ENCODE measurements at places on chromosomes 2 and 18. TPM values are rescaled to one million over a fixed set of nuclear protein-coding genes. Genes with fewer than 3 reads are reported as not detected.

Gene ZSWIM2
- total RNA-seq, result not detected

Gene LCT
- not detected for total RNA-seq

Gene VIT
- total RNA-seq, result not detected

Gene TEKT4
- total RNA-seq, result not detected

Gene SERPINB10
- not detected for total RNA-seq

Gene NT5C1B
- not detected for total RNA-seq

Gene IMPA2
- total RNA-seq, result 16.3 TPM

Gene ZBTB7C
- total RNA-seq, result 6.2 TPM

DNA sequence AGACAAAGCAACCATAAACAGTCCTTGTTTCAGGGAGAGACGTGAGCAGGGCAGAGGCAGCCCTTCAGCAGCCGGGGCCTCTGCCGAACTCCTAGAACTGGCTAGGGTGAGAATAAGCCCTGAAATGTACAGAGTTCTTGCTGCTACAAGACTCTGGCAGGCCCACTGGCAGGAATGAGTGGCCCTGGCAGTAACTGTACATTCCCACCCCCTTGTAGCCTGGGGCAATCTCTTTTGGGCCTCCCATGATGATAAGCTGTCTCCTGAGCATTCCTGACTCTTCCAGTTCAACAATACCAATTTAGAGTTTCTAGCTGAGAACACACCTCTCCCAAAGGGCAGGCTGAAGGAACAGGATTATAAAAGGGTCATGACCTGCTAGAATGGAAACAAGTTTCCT is 54.3 kb downstream of the HAUS1 start:
- peak; percentile 30 for DNase-seq
- H3K4me3 ChIP-seq, result no peak overlapping the region
- no peaks in the 10 kb centered on the region for H3K36me3 ChIP-seq
- H3K27me3 ChIP-seq, result no peaks in the 10 kb centered on the region

DNA sequence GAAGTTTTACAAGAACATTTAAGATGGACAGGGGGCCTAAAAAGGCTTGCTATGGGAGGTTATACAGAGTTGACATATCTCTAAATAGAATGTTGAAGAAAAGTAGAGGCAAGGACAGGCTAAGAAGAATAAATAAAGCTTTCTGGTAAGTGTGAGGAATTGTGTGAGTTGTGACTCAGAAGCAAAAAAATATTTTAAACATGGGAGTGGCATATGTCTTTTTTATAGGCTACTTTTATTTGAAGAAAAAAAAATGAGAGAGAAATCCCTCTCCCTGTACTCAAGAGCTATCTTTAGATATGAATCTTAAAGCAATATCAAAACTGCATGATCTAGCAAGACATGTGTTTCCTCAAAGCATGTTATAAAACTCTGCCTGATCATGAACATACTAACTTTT is 41.1 kb downstream of the RAB3GAP1 start:
- H3K4me1 ChIP-seq, result no peaks in the 10 kb centered on the region
- DNase-seq, result no peak

- DNase-seq, result no peak
- no peaks in the 10 kb centered on the region for H3K36me3 ChIP-seq
- no peak overlapping the region for H3K27ac ChIP-seq
- H3K27me3 ChIP-seq, result peaks cover 100% of the 10 kb centered on the region
- no peak overlapping the region for H3K4me3 ChIP-seq
Measured at GRCh38 chr2:118841450-118841827, 6.0 kb downstream of the EN1 start.

GRCh38 chr2:15968280-15969178 is 28.2 kb downstream of the MYCN start:
- no peaks in the 10 kb centered on the region for H3K27me3 ChIP-seq
- no peak overlapping the region for H3K4me3 ChIP-seq
- no peak for DNase-seq

DNA sequence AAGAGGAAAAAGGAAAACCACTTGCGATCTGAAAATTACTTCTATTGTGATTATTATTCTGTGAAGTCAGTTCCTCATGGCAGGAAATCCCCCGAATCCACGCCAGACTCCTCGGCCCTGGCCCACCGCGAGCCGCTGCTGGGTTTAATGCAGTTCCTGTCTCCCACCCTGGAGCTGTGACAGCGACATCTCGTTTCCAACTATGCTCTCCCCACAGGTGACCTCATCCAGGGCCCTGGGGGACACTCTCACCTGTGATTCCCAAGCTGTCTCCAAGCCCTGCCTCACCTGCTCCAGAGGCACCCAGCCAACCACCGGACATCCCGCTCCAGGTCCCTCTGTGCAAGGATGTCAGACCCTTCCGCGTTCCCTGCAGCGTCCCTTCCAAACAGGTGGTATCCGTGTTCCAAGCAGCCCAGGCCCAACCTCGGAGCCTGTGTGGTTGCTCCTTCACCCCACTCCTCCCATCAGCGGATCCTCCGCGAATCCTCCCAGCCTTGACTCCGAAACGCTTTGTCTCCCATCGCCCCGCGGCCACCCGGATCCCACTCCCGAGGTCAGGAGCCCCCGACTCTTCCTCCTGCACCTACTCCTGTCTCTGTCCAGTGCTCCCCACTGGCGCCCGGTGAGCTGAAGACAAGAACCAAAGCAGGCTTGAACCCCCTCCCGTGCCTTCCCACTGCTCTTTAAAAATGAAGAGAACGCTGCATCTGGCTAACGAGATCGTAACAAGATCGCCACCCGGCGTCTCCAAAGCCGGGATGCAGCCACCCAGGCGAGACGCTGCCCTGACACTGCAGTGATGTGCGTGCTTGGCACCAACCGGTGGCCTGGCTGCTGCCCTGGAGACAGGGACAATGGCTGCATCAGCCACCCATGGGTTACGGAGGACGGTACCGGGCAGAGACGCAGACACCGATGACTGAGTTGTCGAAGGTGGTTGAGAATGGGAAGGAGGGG is 96.5 kb downstream of the NDUFA10 start:
- H3K27ac ChIP-seq, result no peak overlapping the region
- no peak for DNase-seq
- no peaks in the 10 kb centered on the region for H3K4me1 ChIP-seq
- no peaks in the 10 kb centered on the region for H3K27me3 ChIP-seq
- no peaks in the 10 kb centered on the region for H3K36me3 ChIP-seq
- no peak overlapping the region for H3K4me3 ChIP-seq

DNA sequence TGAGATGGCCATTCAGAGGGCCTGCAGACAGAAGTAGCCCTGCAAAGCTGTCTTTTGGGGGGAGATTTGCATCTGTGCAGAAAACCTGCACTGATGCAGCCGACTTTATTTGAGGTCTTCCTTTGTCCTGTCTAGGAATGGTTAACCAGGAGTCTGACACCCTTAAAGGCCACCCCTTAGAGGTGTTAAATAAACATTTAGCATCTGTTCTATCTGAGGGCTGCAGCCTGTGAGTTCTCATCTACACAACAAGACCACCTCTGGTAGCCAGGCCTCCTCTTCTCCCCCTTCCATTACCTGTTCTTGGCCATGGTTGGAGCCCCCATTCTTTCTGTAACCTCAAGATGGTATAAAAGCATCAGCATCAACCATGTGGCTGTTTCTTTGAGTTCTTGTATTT is 214.4 kb upstream of the HS6ST1 start:
- no peak overlapping the region for H3K27ac ChIP-seq
- H3K36me3 ChIP-seq, result no peaks in the 10 kb centered on the region
- DNase-seq, result no peak
- no peak overlapping the region for H3K4me3 ChIP-seq
- peaks cover 4% of the 10 kb centered on the region for H3K4me1 ChIP-seq

DNA sequence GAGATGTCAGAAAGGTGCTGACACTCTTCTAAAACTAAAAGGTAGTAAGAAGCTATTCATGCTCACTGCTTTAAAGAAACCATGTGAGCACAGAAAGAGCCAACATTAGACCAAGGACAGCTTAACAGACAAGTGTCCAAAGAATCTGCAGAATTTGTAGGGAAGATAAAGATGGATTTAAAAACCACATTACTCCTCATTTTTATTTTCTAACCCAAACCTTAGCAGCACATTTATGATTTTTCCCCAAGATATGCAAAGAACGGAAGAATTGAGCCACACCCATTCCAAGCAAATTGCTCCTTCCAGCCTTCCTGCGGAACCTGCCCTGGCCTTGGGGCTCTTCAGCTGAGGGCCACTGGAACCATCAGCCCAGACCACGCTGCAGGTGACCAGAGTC is 26.9 kb downstream of the MBP start:
- H3K27me3 ChIP-seq, result peaks cover 3% of the 10 kb centered on the region
- no peak overlapping the region for H3K4me3 ChIP-seq
- DNase-seq, result no peak
- H3K27ac ChIP-seq, result no peak overlapping the region
- no peaks in the 10 kb centered on the region for H3K36me3 ChIP-seq

DNA sequence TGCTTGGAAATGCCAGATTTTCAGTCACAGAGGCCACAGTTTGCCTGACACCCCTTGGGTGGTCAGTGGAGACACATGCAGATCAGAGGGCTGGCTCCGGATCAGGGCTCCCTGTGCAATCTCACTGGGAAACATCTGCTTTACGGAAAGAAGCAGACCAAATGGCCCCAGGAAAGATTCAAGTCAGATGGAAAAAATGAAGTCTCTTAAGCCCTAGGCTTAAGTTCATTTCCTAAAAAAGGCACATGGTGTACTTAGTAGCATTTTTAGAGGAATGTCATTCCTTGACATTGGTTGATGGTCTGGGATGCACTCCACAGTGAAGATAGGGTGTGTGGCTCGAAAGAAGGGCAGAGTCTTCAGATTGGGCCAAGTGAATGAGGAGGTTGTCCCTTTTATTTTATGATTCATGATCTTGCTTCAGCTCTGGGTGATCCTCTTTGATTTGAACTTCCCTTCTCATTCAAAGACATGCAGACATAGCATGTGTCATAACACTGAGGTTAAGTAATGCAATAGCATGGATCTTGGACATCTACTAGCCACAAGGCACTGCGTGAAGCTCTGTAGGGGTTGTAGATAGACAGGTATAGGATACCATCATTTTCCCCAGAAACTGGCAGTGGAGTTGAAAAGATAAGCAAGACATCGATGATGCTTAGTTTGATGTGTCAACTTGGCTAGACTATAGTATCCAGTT is 56.5 kb downstream of the KCNE4 start:
- no peak overlapping the region for H3K4me3 ChIP-seq
- no peak for DNase-seq
- no peaks in the 10 kb centered on the region for H3K4me1 ChIP-seq
- no peaks in the 10 kb centered on the region for H3K27me3 ChIP-seq

- no peaks in the 10 kb centered on the region for H3K4me1 ChIP-seq
- H3K4me3 ChIP-seq, result no peak overlapping the region
- H3K36me3 ChIP-seq, result no peaks in the 10 kb centered on the region
- H3K27ac ChIP-seq, result no peak overlapping the region
- H3K27me3 ChIP-seq, result no peaks in the 10 kb centered on the region
- DNase-seq, result no peak
Measured at GRCh38 chr18:11247381-11247970, 98.1 kb upstream of the PIEZO2 start.

DNA sequence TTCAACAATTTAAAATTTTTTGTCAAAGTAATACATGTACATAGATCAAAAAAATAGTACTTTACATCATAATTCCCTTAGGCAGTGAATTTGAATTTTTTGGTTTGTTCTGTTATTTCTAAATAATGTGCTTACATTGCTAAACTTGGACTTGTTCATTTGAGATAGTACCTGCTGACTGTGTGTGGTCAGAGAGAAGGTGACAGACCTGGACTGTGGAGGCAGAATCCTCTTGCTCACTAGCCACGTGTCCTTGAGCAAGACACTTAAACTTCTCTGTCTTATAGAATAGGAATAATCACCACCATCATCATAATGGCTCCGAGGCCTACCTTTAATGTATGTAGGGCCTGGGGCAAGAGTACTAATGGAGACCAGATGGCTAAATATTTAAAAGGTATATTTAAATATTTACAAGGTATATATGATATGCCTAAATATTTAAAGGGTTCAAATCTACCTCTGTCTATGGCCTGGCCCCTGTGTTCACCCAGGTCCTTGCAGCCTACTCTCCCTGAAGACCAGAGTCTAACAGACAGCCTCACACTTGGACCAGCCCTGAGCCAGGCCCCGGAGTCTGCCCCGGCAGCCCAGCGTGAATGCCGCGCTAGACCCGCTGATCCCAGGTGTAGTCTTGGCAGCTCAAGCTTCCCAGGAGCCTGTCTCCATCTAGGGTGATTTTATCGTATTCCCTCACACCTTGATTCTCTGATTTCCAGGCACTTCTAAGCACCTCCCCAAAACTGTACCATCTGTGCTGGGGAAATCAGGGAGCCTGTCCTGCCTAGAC is 33.5 kb downstream of the ZNF532 start:
- DNase-seq, result no peak
- H3K27me3 ChIP-seq, result no peaks in the 10 kb centered on the region
- H3K4me1 ChIP-seq, result peaks cover 6% of the 10 kb centered on the region
- H3K4me3 ChIP-seq, result no peak overlapping the region
- no peak overlapping the region for H3K27ac ChIP-seq

DNA sequence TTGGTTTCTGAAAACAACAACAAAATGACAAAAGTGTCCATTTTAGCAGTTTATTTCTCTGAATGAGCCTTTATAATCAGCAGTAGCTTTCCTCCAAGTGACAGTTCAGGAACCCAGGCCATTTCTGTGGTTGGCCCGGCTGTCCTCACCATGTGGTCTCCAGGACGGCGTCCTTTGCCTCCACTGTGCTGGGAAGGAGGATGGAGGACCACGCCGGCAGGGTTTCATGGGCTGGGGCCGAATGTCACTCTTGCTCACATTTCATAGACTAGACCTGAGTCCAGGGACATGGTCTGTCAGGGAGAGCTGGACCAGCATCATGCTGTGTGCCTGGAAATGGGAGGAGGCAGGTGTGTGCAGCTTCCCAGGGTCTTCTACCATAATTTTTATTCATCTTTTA is 50.9 kb downstream of the ARHGEF4 start:
- H3K4me3 ChIP-seq, result no peak overlapping the region
- no peaks in the 10 kb centered on the region for H3K36me3 ChIP-seq
- no peak for DNase-seq
- H3K27me3 ChIP-seq, result no peaks in the 10 kb centered on the region
- H3K4me1 ChIP-seq, result no peaks in the 10 kb centered on the region

GRCh38 chr2:45002686-45003085 is 6.6 kb downstream of the SIX2 start:
- DNase-seq, result no peak
- no peak overlapping the region for H3K4me3 ChIP-seq
- peaks cover 3% of the 10 kb centered on the region for H3K4me1 ChIP-seq
- no peak overlapping the region for H3K27ac ChIP-seq
- H3K36me3 ChIP-seq, result no peaks in the 10 kb centered on the region

DNA sequence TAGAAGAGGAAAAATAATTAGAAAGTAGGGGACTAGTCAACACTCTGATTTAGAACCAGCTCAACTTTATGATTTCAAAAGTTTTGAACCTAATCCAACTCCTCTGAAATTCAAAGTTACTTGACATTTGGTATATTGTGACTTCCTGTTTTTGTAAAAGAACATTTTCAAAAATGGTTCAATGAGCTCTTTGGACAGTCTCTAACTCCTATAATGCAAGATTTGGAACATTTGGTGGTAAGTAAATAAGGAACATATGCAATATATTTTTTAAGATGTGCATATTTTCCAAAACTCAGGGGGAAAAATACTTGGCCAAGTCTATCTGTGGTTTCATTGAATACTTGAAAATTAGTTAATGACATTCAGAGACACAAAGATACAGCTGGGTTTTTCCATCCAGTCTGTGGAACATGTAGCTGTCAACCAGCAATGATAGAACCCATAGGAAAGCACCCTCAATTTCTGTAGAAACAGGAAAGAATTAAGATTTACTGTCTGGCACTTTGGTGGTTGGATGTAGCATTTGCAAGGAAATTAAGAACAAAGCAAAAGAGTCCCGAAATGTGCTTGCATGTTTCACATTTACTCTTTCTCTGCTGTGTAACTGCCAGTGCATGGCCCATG is 17.0 kb upstream of the ANKRD44 start:
- no peaks in the 10 kb centered on the region for H3K36me3 ChIP-seq
- no peaks in the 10 kb centered on the region for H3K27me3 ChIP-seq
- H3K27ac ChIP-seq, result no peak overlapping the region
- H3K4me3 ChIP-seq, result no peak overlapping the region

All from cardiac muscle cell (in vitro differentiated cells and primary cell).